ENCODE measurements at places on chromosomes 6 and 20.

- no peak for DNase-seq
These were observed 39.6 kb upstream of the PRELID3B start for GRCh38 chr20:59082077-59082740.

DNA sequence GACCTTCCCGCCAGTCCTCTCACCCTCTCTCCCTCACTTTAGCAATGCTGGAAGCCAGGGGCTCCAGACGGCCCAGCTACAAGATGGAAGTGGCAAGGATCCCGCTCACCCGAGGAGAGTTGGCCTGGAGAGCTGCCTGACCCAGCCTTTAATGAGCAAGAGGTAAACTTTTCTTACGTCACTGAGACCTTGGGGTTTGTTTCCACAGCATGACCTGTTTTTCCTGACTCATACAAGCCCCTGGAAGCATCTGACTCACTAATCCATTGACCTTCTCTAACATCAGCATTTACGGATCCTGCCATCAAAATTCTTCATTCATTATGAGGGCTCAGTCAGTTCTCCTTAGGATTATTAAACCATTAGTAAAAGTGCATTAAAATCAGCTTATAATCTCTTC, 120.4 kb downstream of the MYLK4 start:
- DNase-seq, result no peak

DNA sequence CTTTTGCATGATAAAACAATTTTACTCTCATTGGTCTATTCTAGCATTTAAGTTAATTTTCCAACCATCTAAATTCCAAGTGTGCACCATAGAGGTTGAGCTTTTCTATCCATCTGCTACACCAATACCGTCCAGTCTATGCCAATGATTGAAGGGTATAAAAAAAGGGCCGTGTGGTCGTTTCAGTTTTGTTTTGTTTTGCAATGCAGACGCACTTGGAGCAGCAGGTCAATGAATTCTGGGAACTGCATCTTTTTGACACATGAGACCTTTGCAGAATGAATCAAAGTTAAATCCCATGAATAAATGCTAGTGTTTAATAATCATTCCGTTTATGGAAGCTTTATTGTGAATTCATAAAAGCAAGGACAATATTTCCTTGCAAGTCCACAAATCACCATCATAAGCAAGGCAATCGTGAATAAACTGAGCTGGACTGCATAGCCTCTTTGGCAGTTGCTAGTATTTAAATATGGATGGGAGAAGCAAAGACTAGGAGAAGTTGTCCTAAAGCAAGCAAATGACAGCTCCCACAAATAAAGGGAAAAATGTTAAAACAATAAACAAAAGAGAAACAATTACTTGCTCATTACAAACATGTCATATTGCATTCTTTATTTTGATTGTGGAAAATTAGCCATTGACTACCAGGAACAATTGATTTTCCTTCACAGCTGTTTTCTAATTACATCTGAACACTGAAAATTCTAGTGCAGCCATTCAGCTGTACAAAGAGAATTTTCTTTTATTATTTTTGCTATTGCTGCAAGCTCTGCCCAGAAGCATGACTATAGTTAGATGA, 649.7 kb upstream of the GJE1 start:
- DNase-seq, result no peak

GRCh38 chr20:39944861-39945260, 744.2 kb downstream of the MAFB start:
- no peak for DNase-seq

DNA sequence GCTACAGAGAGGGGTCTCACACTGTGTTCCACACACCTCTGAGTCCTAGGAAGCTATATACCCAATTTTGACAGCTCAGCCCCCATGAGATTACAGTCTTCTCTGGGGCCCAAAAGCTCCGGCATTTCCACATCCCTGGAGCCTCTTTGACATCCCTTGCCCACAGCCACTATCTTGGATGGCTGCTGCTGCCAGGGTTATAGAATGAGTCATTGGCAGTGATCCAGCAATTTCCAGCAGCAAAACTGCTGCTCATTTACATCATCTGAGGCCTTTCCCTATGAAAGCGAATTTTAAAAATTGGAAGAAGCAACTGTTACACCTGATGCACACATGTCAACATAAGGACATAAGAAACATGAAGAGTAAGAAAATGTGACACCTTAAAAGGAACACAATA, 590.7 kb downstream of the MEI4 start:
- DNase-seq, result no peak

GRCh38 chr6:139679516-139680179, 305.2 kb upstream of the CITED2 start:
- DNase-seq, result no peak

DNA sequence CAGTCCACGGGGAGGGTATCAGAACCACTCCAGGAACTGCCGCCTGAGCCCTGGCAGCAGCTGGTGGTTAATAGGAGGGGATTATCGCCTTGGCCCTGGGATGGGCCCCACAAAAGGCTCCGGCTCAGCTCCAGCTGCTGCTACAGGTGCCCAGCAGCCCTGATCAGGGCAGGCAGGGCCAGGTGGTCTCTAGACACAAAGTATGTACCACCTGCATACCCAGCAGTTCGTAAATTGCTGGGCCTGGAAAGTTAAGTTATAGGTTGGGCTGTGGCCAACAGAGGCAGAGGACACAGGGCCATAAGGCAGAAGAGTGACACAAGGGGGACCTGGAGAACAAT, 35.1 kb downstream of the RRBP1 start:
- DNase-seq, result no peak

- DNase-seq, result no peak
These were observed 164.2 kb downstream of the PHF3 start for GRCh38 chr6:63799813-63800212.

GRCh38 chr20:25308083-25308491, 60.2 kb downstream of the PYGB start:
- DNase-seq, result no peak

DNA sequence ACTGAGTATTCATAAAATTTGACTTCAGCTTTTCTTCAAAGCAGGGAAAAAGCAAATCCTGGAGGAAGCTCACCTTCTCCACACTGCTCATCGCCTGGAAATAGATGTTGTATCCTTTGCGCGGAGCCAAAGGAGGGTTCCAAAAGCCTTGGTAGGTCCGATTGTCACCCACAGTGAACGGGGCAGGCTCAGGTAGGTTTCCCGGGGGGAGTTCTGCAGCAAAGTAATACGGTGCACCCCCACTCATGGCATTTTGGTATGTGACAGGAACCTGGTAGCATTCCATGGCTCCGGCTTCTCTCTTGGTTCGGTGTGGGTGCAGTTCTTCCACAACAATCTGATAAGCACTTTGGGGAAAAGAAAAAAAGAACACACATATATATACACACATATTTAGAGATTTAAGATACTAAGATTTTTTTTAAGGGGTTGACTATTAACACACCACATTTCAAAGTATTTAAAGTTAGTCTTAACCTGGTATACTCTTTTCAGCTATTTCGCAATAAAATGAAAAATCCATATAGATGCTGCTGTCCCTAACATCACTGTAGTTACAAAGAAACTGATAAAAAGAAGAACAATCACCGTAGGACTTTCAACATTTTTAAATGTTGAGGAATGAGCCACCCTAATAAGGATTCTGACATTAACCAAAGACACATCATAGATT, 166.7 kb upstream of the THEMIS start:
- no peak for DNase-seq

- DNase-seq, result no peak
These were observed 12.1 kb downstream of the MYB start for GRCh38 chr6:135193221-135193620.

DNA sequence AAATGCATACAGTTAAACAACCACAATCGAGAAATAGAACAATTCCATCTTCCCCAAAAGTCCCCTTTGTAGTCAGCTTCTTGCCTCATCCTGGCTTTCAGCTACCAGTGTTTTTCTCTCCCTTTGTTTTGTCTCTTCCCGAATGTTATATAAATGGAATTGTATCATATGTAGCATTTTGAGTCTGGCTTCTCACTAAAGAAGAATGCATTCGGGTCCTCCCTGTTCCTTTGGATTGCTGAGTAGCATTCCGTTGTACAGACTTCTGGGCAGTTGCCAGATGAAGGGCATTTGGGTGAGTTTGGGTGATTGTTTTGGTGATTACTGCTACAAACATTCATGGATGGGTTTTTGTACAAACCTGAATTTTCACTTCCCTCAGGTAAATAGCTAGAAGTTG, 27.8 kb downstream of the PRPH2 start:
- no peak for DNase-seq

DNA sequence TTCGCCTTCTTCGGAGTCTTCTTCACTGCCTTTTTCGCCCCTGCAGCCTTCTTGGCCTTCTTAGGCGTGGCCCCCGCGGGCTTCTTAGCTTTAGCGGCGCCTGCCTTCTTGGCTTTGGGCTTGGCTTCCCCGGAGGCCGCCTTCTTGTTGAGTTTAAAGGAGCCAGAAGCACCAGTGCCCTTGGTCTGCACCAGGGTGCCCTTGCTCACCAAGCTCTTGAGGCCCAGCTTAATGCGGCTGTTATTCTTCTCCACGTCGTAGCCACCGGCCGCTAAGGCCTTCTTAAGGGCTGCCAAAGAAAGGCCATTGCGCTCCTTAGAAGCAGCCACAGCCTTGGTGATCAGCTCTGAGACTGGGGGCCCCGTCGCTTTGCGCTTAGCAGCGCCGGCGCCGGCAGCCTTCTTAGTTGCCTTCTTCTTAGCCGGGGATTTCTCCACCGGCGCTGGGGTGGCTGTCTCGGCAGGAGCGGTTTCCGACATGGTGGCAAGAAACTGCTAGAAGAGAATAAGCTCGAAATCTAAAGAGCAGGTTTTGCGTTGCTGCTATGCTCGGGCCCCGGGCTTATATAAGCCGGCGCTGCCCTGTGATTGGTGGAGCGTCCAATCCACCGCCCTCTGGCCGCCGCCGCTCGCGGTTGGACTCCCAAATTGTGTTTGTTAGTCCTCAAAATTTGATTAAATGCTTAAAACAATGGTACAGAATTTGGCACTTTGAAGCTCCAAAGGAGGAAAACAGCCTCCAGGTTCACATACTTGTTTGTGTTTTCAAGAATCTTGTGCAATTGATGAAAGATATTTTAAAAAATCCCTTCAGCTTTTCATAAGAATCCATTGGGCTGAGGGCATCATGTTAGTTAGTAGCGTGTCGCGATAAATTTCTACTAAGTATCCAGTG, 44.9 kb downstream of the OR2B2 start:
- DNase-seq, result no peak

GRCh38 chr6:125415913-125416312, 114.1 kb upstream of the HDDC2 start:
- DNase-seq, result no peak

- DNase-seq, result no peak
These were observed 790.9 kb downstream of the TFAP2A start for GRCh38 chr6:9623985-9624384.

DNA sequence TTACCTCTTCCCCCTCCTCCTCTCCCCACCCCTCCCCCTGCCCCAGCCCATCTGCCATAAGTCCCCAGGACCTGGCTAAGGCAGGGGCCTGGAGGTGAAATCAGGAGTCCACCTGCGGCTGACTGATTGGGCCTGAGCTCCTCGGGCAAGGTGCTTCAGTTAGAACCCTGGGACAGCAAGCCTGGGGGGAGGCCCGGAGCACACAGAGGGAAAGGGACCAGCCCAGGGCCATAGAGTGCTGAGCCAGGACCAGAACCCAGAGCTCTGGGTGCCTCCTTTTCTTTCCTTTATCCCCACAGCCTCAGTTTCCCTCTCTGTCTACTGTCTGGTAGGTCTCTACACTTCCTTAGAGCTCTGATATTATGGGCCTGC, 35.7 kb upstream of the VEGFA start:
- DNase-seq, result no peak

- peak; percentile 28 for DNase-seq
These were observed 192.2 kb upstream of the DTNBP1 start for GRCh38 chr6:15854826-15855710.

- no peak for DNase-seq
These were observed 1.6 kb downstream of the MDFI start for GRCh38 chr6:41639809-41640371.

DNA sequence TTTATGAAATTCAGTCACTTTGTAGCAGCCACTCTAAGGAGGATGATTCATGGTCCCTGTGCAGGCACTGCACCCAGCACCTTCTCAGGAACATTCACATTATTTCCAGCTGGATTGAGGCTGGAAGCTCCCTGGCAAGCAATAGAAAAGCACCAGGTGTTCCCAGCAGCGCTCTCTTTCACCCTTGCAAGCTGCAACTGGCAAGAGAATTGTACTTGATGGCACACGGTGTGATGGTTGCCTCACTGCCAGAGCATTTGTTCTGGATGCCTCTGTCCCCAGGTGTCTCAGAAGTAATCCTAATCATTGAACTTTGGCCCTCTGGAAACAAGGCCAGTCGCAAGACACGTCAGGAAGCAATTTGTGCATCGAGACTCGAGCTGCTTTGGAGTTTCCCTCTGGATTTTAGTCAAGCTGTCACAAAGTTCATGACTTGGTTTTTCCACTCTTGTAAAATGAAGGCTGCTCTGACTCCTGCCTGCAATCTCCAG, 24.9 kb upstream of the PHACTR2 start:
- no peak for DNase-seq

DNA sequence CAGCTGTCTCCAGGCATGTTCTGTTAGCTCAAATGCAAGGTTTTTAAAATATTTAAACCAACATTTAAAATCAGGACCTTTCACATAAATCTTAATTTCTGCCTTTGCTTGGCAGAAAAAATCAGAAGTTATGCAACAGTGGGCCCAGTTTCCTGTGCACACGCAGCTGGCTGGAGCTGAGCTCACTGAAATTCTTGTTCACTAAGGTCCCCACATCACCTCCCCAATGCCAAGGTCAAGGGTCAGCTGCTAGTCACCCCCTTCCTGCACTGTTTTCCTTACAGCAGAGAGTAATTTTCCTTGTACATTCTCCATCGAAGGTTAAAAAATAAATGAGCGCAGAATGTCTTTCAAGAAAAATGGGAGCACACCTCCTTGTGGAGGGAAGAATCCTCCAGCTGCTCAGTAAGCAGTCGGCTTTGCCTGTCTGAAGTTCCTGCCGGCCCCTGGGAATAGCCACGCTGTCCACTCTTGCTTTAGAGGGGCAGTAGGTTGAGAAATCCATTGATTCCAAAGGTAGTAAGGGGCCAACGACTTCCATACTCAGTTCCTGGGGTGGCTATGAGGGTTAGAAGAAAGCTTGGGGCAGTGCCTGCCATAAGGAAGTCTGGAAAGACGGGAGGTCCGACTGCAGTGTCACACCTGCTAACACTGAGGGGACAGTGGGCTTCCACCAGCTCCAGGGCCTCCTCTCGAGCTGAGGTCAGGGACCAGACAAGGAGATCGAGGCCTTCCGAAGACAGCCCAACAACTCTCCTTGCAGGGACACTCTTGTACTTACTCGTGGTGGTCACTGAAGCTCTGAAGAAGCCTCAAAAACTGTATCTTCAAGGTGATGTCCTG, 56.8 kb downstream of the MYH7B start:
- no peak for DNase-seq

- DNase-seq, result no peak
These were observed 171.2 kb downstream of the VEGFA start for GRCh38 chr6:43941174-43941573.
